Fibroblast of skin of abdomen (primary cell): ENCODE measurements at places on chromosomes 4 and X.

DNA sequence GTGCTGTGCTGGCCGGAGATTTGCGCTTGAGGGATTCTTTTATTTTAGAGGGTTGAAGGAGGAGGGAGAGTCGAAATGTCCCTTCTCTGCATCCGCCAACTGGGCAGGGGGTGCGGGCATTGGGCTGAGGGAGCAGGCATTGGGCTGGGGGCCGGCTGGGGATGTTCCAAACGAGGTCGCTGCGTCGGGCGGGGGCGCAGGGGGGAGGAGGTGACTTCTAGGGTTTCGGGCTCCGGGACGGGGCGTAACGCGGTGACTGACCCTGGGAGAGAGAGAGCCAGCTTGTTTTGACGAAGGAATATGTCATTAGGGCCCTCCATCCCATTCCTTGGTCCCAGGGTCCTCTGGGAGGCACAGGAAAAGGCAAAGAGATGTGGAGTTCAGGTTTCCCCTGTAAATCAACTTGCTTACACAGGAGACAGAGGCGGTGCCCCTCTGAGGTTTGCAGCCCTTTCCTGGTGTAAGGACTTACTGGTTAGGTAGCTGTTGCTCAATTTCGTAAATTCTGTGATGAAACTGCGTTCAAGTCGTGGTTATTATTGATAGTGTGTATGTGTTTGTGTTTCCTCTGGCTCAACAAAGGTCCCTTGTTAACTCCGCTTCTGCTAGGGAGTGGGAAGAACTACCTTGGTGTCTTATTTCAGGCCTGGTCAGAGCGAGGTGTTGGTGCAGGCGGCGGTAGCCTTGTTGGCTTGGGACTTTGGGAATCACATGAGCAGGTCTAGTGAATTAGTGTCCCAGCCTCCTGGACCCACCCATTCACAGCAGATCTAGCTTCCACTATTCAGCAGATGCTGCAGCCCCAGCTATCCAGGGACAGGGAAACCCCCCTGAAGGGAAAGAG is 716 bp downstream of the FHIP1A start:
- no peak for DNase-seq

DNA sequence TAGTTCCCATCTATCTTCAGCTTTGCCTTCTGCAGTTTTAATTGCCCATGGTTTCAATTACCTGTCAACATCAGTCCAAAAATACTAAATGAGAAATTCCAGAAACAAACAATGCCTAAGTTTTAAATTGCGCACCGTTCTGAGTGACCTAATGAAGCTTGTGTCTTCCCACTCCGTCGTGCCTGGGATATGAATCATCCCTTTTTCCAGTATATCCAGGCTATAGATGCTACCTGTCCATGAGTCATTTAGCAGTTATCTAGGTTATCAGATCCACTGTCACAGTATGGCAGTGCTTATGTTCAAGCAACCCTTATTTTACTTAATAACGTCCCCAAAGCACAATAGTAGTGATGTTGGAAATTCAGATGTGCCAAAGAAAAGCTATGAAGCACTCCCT is 363.6 kb upstream of the FAM241A start:
- no peak for DNase-seq

DNA sequence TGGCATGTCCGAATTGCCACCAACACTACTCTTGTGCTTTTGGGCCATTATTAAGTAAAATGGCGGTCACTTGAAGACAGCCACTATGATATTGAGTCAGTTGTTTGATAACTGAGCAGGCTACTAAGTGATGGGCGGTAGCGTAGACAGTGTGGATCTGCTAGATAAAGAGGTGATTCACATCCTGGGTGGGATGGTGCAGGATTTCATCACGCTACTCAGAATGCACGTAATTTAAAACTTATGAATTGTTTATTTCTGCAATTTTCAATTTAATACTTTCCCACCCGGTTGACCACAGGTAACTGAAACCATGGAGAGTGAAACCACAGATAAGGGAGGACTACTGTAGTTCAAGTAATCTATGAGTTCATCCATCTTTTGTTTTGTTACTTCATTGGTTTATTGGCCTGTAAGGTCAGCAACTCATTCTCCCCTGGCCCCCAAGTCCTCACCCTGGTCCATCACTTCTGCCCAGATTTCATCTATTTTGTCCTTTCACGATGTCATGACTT is 2.9 kb downstream of the ARAF start:
- no peak for DNase-seq

- no peak for DNase-seq
Observed at GRCh38 chr4:165222651-165222994, 15.3 kb downstream of the KLHL2 start.

DNA sequence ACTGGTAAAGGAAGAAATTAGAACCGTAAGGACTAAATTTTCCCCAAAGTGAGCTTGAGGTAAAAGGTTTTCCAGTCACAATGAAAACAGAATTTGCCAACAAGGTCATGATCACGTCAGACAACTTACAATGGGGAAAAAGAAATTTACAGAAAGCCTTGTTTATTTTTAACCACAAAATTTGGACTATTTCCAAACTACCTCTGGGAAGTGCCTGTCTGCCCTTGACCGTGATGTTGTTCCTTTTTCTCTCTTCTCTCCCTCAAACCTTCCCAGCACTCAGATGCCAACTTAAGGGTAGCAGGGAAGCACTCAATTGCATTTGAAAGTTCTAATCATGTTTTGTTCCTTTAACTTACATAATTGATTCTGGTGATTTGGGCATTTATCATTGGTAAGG is 32.5 kb downstream of the MEPE start:
- no peak for DNase-seq

DNA sequence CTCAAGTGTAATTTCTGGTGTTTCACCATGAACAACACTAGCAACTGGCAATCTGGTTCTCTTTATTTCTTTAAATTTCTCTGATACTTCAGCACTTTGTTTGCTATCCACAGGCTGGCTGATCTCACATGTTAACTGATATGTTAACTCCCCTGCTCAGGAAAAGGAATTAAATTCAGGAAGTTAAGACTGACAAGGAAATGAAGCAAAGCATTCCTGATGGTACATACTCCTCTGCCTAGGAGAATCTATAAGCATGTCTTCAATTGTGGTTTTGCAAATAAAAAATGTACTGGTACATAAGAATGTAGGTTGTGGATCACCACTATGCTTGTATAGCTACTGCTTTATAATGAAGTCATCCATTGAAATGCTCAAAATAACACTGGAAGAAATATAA is 1119.2 kb upstream of the INTU start:
- peak; percentile 63 for DNase-seq

GRCh38 chr4:36235306-36235705 is 9.0 kb downstream of the ARAP2 start:
- DNase-seq: no peak

GRCh38 chr4:172881645-172882044 is 287.0 kb upstream of the GALNT7 start:
- no peak for DNase-seq

DNA sequence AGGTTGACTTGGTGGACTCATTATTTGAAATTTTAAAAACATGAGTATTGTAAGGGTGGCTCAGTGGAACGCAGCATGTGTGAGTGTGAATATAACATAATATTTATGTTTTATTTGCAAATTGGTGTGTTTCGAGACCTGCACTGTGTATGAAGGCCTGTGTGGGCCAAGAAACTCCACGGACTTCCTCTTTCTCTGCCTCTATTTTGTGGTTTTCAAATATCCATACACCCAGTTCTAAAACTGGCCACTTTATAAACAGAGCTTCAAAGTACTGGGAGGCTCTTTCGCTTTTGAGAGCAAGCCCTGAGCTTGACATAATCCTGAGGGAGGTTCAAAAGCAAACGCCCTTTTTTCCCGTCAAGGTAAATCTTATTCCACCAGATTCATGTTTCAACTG is 187.7 kb downstream of the GPAT3 start:
- DNase-seq: no peak

DNA sequence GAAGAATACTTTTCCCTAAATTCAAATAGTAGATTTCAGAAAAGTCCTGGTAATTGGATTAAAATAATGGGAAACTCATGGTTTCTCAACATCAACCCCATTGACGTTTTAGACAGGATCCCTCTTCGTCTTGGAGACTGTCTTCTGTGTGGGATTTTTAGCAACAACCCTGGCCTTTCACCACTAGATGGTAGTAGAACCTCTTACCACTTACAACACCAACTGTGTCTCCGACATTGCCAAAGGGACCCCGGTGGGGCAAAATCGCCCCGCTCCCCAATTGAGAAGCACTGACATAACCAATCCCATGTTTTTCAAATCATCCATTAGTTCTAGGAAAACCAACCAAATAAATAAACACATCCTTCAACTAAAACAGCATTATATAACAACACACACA is 16.9 kb upstream of the ANOS1 start:
- DNase-seq: peak; percentile 31

DNA sequence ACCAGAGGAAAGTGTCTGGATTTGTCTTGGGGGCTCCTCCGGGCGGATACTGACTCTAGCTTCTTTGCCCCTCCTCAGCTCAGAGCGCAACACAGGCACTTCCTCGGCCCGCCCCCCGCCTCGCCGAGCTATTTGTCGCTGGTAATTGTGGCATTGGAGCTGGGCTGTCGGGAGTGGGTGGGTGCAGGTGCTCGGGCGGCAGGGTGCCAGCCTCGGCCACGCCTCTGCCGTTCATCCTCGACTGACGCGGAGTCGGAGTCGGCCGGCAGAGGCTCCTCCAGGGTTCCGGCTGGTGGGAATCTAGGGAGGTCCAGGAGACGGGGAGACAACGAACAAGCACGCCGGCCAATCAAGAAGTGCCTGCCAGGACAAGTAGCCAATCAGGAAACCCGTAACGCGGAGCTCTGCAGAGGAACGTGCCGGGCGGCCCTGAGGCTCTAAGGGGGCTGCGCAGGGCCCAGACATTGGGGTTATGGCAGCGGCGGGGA is 3.9 kb upstream of the SYN1 start:
- DNase-seq: peak; percentile 77

DNA sequence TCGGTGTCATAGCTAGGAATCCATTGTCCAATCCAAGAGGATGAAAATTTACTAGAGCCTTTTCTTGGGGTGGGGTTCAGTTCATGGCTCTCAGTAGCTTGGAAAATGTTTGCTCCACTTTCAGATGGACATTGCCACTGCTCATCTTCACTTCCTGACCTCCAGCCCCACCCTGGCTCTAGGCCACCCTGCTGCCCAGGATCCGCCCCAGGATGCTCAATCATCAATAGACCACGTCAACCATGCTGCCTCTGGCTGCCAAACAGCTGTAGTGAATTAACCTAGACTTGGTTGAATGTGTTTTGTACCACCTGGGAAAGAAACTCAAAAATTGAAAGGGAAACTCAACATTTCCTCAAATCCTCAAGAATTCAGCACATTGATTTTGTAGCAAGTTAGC is 37.2 kb upstream of the HSD17B10 start:
- no peak for DNase-seq

DNA sequence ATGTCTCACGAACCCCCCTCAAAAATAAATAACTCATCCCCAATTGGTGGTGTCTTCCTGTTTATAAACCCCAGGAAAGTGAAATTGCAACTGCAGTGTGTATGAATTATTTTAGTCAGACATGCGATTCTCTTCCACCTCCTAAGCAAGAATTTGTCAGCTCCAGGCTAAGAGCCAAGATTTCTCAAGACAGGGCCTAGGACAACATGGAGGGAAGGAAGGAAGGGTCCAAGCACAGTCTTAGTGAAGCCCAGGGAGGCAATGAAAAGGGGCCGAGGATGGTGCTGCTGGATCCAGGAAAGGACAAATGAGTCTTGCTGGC is 20.0 kb downstream of the SH3KBP1 start:
- peak; percentile 60 for DNase-seq

DNA sequence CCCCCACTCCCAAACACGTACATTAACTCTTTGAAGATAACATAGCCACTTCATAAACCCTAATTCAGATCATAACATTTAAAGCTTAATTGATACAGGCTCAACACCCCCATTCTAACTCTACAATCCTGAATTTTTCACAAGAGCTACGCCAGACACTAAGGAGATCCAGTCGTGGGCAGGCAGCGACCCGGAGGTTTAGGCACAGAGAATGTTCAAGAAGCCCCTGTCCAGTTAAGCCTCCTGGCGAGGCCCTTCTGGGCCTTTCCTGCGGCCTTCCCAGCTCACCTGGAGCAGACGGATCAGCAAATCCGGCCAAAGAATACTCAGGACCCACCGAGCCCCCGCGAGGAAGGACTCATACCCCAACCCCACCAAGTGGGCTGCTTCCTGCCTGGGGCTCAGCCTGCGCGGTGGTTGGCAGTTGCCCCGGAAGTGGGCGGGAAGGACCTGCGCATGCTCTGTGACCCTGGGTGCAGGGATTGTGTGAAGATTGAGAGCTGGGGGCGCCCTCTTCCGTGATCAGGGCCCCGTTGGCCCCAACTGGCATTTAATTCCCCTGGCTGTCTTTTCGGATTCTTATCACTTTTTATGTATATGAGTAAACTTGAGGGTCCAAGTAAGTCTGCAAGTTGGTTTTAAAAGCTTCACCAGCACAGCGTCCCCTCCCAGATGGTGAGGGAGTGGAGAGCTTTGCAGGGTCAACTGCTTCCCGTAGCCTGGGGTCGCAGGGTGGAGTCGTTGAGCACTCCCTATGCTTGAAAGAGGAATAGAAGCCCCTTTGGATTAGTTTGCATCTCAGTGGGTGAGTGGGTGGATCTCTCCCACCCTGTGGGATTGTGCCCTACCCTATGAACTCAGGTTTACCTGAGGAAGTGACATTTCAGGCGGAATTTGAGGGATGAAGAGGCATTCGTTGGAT is at the start of gene TRIM61:
TSS of gene TRIM61 (minus strand) at position 415 of the 922 bp plus-strand sequence. CDS start 7,655 bp downstream, outside the sequence.
- DNase-seq: peak; percentile 73

DNA sequence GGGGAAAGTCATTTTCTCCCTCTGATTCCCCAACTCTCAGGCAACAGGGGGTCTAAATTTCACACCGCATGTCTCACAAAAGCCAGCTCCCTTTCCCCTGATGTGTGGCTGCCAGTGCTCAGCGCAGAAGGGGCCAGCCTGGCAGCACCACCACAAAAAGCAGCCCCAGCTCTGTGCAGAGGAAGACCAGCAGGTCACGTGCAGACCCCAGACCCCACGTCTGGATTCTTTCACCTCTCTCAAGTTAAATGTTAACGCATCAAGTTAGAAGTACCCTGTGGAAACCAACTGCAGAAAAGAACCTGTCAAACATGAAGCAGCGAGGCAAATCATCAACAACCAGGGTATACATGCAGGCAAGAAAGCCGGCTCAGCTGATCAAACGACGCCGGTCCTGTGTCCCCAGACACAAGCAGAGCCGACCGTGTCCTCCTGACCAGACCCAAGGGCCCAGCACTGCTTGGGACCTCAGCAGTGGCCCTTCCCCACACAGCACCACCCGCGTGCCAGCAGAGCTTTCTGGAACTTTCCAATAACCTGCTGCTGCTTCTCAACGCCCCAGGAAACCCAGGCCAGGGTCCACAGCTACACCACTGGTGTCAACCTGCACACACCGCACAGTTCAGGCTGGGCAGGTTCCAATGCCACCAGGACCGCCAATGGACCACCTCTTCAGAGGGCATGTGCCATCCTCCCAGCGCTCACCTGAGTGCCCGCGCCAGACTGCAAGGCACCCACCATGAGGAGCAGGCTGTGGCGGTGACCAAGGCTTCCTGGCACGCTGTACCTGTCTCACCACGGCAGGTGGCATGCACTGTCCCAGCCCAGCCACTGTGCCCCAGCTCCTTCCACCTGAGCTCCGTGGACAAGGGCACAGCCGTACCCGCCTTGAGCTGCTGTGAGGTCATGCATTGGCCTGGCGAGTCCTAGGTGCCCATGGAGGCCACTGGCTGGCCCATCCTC is 4.0 kb downstream of the LRPAP1 start:
- no peak for DNase-seq
